ENCODE measurements at places on chromosomes 2 and 18.

DNA sequence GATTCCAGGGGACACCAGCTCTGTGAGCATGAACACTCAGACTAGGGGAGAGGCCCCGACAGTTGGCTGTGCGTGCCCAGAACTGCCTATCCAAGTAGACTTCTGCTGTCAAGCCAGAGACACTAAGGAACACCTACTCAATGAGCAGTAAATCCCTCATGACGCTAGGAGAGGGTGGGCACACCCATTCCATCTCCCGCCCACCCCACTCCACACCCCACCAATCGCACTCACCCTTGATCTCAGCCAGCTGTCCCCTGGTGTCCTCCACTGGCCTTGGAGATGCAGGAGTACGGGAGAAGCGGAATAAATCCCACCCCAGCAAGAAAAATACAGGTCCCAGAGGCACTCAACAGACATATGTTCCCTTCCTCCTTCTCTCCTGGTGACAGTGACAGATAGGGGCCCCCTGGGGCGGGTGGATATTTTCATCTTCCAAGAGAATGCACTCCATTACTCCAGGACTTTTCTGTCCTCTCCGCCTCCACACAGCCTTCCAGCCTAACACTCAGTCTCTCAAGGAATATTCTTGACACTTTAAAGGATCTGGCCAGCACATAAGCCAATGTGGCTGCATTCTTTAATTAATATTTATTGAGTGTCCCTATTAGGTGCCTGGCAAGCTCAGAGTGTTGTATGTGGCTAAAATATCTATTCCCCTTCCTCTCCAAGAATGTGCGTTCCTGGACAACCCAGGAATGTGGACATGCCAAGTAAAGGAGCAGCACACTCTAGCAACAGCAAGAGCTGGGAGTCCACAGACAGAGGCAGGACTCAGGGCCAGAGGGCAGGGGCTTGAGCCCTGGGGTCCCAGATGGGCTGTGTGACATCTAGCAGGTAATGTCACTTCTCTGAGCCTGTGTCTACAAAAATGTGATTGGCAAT is 13.1 kb upstream of the SMAD7 start:
- no peak for DNase-seq

DNA sequence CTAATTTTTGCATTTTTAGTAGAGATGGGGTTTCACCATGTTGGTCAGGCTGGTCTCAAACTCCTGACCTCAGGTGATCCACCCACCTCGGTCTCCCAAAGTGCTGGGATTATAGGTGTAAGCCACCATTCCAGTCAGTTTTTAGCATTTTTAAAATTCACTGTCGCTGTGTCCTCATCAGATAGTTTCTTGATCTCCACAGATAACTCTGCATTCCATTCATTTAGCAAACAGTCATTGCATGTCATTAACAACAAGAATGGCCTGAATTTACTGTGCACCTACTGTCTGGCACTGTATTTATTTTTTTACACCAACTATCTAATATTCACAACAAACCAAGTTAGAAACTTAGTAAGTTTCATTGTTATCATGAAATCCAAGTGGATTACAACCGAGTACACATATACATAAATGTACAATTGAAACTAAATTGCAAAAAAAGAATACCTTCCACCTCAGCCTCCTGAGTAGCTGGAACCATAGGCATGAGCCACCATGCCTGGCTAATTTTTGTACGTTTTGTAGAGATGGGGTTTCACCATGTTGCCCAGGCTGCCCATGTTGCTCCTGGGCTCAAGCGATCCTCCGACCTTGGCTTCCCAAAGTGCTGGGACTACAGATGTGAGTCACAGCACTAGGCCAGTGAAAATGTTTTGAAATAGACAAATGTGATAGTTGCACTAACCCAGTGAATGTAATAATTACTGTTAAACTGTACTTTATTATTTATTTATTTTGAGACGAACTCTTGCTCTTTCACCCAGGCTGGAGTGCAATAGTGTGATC is 4.3 kb downstream of the MCEE start:
- DNase-seq = no peak

DNA sequence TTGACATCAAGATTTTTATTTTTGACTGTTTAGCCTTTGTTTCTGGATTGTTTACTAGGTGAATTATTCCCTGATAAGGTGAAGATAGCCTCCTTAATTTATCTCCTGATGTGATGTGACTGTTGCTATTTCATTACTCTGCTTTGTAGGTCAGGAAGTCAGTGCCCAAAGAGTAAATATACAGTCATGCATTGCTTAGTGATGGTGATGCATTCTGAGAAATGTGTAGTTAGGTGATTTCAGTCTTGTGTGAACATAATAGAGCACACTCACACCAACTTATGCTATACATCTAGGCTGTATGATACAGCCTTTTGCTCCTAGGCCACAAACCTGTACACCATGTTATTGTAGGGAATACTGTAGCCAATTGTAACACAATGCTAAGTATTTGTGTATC is 102.4 kb upstream of the THUMPD2 start:
- no peak for DNase-seq

GRCh38 chr18:51757255-51757924 is 559.9 kb upstream of the MEX3C start:
- no peak for DNase-seq

GRCh38 chr2:71643674-71644357 is 190.5 kb downstream of the DYSF start:
- no peak for DNase-seq

All from HFF-Myc (cell line).